ENCODE measurements at places on chromosomes 1 and 21.
A peak's percentile ranks its signal among the peaks of the same experiment; 100 is the strongest.

- DNase-seq: no peak
Observed at GRCh38 chr21:46078322-46078977, 19.5 kb upstream of the COL6A2 start.

GRCh38 chr1:158177700-158178450 is 2.8 kb upstream of the CD1D start:
- DNase-seq: peak; percentile 49

DNA sequence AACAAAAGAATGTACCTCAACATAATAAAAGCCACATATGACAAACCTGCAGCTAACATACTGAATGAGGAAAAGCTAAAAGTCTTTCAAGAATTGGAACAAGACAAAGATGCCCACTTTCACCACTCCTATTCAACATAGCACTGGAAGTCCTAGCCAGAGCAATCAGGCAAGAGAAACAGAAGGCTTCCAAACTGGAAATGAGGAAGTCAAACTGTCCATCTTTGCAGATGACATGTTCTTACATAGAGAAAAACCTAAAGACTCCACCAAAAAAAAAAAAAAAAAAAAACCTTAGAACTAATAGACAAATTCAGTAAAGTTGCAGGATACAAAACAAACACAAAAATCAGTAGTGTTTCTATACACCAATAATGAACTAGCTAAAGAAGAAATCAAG is 20.2 kb downstream of the NSL1 start:
- no peak for DNase-seq

DNA sequence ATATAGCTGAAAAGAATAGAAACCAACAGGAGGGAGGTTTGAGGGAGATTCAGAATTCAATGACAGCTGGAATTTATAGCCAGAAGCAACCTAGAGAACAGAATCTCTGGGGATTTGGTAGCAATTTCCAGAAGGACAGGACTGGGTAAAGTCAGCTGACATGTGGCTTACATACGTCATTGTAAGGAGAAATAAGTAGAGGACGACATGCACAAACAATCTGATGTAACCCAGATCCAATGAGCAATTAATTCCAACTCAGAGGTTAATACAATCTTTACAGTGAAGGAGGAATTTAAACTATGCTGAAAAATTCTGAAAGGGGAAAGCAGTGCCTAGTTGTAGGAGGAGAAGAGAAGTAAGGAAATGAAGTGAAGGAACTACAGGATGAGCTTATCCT is 383.9 kb downstream of the PTBP2 start:
- no peak for DNase-seq

DNA sequence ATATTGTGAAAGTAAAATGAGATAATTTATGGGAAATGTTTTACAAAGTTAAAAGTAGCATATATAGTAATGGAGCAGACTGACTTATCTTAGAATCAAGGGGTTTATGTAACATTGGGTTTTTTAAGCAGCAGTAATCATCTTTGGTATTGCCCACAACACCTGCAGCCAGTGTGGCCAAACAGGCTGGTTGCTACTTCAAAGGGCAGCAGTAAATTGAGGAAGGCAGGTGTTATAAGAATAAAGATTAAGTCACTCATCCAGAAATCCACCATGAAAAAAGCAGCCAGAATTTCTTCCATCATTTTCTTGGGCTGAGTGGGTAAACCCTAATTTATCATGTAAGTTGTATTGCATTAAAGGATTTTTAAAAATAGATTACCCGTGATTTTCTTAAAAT is 16.7 kb downstream of the DYNLT5 start:
- no peak for DNase-seq

Data from anterior cingulate cortex (tissue), 58 donors.